ENCODE measurements at places on chromosomes 12 and 14.

- peak; percentile 49 for DNase-seq
Observed at GRCh38 chr12:62438098-62438692, 28.4 kb upstream of the MON2 start.

GRCh38 chr12:39628836-39629235 is 9.2 kb upstream of the ABCD2 start:
- DNase-seq = peak; percentile 59

GRCh38 chr12:45725631-45726602 is 3.6 kb upstream of the ARID2 start:
- DNase-seq = peak; percentile 52

GRCh38 chr12:52524241-52524897 is 4.2 kb upstream of the KRT5 start:
- DNase-seq = no peak

GRCh38 chr12:41242603-41243002 is 54.5 kb downstream of the PDZRN4 start:
- DNase-seq = no peak

- no peak for DNase-seq
Observed at GRCh38 chr14:32468955-32469354, 139.9 kb downstream of the AKAP6 start.

- no peak for DNase-seq
Observed at GRCh38 chr14:53027562-53027961, 76.7 kb upstream of the FERMT2 start.
